ENCODE measurements at places on chromosomes 1 and 21.

DNA sequence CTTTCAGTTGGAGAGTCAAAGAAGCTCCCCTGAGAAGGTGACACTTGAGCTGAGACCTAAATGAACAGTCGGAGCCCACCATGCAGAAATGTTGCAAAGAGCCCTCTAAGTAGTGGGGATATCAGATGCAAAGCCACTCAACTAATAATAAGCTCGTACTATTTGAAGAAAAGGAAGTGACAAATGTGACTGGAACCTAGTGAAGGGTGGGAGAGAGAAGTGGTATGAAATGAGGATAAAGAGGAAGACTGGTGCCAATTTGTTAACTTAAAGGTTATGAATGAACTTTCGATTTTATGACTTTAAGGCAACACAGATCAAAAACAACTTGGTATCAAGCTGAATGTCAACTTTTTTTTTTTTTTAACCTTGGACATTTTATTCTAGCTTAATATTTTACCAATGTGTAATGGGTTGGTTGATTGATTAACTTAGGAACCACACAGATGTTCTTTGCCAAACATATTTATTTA, 14.7 kb downstream of the LYPLAL1 start:
- DNase-seq, result no peak

- DNase-seq, result no peak
These were observed 70.2 kb upstream of the GOLT1A start for GRCh38 chr1:204283711-204284651.

- peak; percentile 93 for DNase-seq
These were observed at the start of gene MECR for GRCh38 chr1:29230553-29231378. TSS of gene MECR (minus strand) at chr1:29230934. CDS start at chr1:29230906, 28 bp downstream.

GRCh38 chr1:230753586-230754251, 6.5 kb downstream of the CAPN9 start:
- peak; percentile 62 for DNase-seq

- no peak for DNase-seq
These were observed 147.5 kb upstream of the SPATA6 start for GRCh38 chr1:48619539-48619938.

GRCh38 chr1:53507116-53507820, 48.1 kb downstream of the DMRTB1 start:
- DNase-seq, result no peak

- DNase-seq, result no peak
These were observed 32.0 kb downstream of the INPP5B start for GRCh38 chr1:37914719-37915475.

DNA sequence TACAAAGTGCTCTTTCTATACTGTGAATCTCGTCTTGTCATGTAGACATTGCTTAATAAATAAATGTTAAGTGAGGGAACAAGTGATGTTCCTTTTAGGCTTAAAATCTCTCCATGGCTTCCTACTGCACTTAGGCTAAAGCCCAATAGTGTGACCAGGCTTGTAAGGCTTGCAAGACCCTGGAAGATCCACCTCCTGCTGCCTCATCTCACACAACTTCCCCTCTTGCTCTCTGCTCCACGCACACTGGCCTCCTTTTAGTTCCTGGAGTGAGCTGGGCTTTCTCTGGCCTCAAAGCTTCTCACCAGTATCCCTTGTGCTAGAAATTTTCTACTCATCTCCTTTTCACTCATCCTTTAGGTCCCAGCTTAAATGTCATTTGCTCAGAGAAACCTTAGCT, 41.5 kb upstream of the DIPK1A start:
- no peak for DNase-seq

DNA sequence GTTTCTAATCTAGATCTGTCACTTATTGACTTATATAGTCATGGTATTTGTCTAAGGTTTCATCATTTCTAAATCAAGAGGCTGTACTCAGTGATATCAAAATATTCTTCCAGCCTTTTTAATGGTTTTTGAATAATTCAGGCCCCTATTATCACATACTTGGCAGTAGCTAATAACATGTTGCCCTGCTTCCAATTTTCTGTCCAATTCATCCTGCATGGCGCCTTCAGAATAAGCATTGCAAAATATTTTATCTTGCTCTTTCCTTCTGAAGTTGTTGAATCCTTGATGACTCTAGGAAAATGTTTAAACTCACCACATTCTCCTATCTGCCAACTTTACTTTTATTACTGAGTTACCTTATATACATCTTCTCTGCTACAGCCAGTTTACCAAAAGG, 517.2 kb upstream of the B3GALT2 start:
- DNase-seq, result no peak

DNA sequence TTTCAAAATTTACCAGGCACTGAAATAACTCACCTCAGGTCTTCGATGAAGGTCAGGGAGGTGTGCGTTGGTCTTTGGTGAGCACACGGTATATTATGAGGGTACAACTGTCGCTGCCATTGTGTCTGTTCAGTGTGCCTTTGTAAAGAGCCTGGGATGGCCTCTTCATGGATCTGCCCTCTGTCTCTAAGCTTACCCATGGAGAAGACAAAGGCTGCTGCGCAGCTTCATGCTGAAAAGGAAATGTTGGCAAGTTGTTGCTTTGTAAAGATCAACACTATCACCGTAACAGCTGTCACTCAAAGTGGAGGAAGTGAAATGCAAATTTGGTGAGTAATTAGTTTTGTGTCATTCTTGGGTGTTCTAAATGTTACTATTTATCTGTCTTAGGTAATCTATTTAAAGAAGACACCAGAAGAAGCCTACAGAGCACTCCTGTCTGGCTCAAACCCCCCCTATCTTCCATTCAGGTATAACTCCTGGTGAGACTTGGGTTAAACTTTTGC, 71.6 kb downstream of the CDC14A start:
- peak; percentile 55 for DNase-seq

DNA sequence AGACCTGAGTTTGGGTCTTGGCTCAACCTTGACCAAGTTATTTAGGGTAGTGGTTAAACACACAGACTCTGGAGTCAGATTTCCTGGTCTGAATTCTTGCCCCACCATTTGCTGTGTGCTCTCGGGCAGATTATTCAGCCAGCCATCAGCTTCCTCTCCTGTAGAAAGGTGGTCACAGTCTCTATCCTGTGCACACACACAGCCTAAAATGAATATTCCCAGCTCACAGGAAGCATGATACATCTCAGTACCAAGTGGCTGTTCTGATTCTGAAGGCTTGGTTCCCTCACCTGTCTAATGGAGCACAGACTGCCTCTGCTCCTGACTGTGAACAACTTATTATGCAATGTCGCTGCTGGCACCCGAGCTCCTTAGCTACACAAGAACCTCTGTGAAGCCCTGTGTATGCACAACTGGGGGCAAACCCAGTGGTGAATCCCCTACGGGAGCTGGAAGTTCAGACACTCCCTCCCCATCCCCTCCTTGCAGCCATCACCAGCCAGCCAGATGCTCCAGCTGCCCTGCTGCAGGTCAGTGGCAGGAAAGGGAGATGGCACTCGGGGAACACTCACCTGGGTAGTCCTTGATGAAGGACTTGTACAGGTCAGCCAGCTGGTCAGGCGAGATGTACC, 13.7 kb downstream of the ENO1 start:
- no peak for DNase-seq

GRCh38 chr1:208584167-208584755, 340.1 kb upstream of the PLXNA2 start:
- DNase-seq, result no peak

GRCh38 chr1:217275655-217276398, 355.1 kb downstream of the GPATCH2 start:
- no peak for DNase-seq

DNA sequence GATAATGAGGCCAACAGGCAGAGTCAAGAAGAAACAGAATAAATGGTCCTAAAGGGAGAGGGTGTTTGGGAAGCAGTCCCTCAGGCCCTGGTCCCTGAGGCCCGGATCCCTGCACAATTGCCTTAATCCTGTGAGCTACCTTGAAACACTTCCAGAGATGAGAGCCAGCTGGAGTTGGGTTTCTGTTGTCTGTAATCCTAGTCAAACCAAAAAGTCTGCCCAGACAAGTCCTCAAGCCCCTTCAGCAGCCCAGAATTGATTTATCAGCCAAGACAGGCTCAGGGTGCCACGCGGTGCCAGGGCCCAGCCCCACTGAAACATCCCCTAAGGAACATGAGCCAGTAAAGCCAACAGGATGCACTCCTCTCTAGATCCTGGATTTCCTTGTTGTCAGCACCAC, 16.4 kb upstream of the CLSTN1 start:
- DNase-seq, result no peak

DNA sequence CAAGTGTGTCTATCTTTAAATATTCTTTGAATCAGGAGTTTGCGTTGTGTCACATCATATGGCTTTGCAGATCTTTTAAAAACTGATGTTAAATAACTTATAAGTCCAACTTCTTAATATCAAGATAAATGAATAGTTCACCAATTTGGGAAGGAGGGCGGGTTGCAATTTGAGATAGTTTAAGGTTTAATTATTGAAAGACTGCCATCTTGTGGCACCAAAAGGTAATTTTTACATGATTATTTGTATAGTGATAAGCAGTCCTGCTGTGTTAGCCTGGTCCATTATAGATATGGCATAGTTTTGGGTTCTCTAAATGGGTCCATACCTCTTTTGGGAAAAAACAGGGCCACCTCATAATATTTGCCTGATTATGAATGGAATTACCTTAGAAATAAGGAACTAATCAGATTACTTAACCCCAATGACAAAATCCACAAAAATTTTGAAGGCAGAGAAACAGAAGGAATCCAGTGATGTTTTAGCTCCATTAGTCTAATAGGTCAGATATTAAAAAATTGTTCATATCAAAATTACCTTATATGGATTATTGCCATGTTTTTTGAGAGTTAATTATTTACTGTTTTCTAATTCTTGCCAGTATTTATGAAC, 64.3 kb downstream of the PRKAA2 start:
- DNase-seq, result no peak

GRCh38 chr1:118073648-118074435, 111.2 kb downstream of the SPAG17 start:
- no peak for DNase-seq

- DNase-seq, result no peak
These were observed 86.1 kb downstream of the CLSTN1 start for GRCh38 chr1:9737671-9738070.

- DNase-seq, result no peak
These were observed 18.7 kb downstream of the SMAP2 start for GRCh38 chr1:40392221-40392620.

DNA sequence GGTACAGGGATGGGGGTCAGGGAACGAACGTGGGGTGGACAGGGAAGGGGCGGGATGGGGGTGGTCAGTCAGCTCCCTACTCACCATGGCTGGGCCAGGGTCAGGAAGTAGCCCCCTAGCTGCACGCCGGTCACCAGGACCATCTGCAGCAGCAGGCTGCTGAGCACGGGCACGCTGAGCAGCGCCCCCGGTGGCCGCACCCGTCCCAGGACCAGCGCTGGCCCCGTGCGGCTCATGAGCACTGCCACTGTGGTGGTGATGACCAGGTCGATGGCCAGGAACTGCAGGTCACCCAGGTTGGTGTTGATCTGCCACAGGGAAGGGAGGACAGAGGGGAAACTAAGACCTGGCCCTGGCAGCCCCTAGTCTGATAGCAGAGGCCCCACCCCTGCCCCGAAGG, 6.5 kb upstream of the MFAP2 start:
- DNase-seq, result no peak

DNA sequence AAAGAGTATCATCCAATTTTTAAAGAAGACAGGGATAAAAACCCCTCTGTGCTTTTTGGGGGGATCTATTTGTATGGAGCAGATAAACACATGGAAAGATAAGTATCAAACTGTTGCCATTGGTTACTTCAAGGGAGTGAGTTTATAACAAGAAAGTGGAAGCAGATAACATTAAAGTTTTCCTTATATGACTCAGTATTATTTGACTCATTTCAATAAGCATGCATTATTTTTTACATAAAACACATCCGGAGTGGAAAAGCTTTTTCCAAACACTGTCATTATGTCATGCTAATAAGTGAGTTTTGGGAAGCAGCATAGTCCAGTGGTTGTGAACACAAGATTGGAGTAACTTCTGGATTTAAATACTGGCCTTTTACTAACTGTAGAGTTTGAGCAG, 452.2 kb downstream of the LTN1 start:
- DNase-seq, result no peak

DNA sequence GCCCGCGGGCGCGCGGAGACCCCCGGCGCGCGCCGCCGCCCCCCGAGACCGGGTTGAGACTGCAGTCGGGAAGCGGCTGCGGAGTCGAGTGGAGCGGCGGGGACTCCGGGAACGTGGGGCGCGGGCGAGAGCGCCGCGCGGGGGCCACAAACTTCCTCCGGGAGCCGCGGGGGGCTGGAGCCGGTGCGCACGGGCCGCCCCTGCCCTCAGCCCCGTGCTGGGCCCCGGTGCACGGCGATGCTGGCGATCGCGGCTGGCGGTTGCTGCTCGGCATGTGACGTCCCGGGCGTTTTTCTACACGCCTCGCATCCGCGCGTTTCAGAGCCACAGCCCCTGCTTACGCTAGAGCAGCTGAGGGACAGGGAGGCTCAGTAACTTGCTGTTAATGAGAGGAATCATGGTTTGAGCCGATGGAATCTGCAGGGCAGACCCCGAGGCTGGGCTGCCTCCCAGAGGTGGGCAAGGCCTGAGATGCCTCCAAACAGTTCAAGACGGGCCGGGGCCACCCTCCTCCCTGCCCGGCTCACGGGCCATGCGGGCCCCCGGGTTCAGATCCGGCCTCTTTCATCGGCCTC, 520 bp downstream of the TMEM201 start:
- peak; percentile 59 for DNase-seq

GRCh38 chr1:237608433-237608832, 282.3 kb downstream of the ZP4 start:
- no peak for DNase-seq
